ENCODE measurements at places on chromosomes 11 and 22.

- DNase-seq: no peak
Observed at GRCh38 chr11:120335556-120335907, 681 bp upstream of the ARHGEF12 start.

- DNase-seq: no peak
Observed at GRCh38 chr11:57263351-57263750, 26.3 kb upstream of the APLNR start.

DNA sequence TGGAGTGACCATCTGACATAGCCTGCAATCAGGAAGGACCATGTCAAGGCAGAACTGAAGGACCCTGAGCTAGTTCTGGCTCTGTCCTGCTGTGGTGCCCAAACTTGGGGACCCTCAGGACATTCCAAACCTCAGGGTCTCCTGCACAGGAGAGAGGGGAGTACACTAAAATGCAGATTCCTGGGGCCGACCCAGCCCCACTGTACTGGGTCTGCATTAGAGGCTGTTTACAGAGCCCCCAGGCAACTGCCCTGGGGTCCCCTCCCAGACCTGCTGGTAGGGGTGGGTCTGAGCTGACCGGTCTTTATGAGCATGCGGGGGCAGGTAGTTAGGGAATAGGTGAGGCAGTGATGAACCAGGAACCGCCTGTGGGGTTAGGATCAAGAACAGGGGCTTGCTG, 6.8 kb downstream of the TRPM5 start:
- no peak for DNase-seq

- DNase-seq: no peak
Observed at GRCh38 chr11:105718641-105719040, 108.8 kb downstream of the GRIA4 start.

Data from endothelial cell (in vitro differentiated cells).